ENCODE measurements at places on chromosomes 5 and 9.

DNA sequence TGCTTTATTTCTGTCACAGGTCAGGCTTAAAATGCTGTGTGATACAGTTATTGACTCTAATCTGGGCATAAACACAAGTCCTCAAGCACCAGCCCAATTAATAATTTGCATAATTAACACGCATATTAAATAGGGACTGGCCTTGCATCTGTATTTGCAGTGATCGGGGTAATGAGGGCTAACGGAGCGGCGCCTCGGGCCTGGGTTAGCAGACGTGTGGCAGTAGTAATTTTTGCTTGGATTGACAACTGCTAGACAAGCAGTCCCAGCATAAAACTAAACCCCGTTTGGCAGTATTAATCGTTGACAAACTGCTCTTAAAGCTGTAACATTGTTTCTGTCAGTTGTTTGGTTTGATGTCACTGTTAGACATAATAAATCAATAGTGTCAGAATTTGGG lies 109.2 kb downstream of the PBX3 start:
- no peak for DNase-seq

DNA sequence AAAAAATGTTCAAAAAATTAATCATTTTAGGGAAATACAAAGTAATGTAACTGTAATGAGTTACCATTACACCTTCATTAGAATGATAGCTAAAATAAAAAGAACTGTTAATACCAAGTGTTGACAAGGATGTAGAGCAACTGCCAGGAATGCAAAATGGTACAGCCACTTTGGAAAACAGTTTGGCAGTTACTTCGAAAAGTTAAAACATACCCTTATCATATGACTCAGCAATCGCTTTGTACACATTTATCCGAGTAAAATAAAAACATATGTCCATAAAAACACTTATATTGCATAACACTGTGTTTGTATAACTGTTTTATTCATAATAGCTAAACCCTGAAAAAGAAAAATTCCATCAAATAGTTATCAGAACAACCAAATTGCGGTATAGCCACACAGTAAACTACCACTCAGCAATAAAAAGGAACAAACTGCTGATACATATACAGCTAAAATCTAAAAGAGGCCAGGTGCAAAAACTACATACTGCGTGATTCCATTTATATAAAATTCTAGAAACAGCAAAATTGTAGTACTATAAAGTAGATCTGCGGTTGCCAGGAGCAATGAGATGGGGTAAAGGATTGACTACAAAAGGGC lies 61.7 kb downstream of the RFX3 start:
- DNase-seq, result no peak

- no peak for DNase-seq
Measured at GRCh38 chr5:115389034-115389798, 92.8 kb upstream of the CCDC112 start.

DNA sequence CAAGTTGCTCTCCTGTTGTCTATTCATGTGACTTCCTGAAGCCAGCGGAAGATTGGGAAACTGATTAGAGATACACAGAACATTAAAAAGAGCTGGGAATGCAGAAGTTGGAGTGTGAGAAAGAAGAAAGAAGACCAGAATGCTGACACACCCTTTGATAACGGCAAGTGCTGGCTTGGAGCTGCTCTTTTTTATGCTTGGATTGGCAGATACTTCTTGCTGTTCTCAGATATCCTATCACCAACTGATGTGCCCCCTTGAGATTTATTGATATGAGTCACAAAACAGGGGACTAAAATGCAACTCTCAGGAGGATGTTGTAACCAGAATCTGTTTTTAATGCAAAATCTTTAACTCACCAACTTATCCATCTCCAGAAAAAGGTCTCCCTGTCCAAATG lies 56.0 kb upstream of the ASTN2 start:
- DNase-seq, result no peak

All from Peyer's patch (tissue), 4 donors.